Activated CD4-positive, alpha-beta T cell treated with anti-CD3 and anti-CD28 coated beads for 1 hour (primary cell): ENCODE measurements at places on chromosomes 11 and 22.

DNA sequence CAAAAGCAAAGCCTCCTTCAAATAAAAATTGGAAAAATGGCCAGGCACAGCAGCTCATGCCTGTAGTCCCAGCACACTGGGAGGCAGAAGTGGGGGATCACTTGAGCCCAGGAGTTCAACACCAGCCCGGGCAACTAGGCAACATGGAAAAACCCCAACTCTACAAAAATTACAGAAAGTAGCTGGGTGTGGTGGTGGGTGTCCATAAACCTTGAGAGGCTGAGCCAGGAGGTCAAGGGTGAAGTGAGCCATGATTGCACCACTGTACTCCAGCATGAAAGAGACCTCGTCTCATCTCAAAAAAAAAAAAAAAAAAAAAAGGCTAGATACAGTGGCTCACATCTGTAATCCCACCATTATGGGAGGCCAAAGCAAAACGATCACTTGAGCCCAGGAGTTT, 22.3 kb downstream of the DDX6 start:
- DNase-seq: no peak

- DNase-seq: no peak
These were observed 50.2 kb downstream of the JAM3 start for GRCh38 chr11:134119094-134119493.

GRCh38 chr11:27385245-27385644, 22.2 kb upstream of the CCDC34 start:
- no peak for DNase-seq

- no peak for DNase-seq
These were observed 1.1 kb downstream of the EED start for GRCh38 chr11:86245369-86246292.

GRCh38 chr11:86769219-86769618, 31.1 kb upstream of the PRSS23 start:
- no peak for DNase-seq
